ENCODE measurements at places on chromosomes 12 and 14.

DNA sequence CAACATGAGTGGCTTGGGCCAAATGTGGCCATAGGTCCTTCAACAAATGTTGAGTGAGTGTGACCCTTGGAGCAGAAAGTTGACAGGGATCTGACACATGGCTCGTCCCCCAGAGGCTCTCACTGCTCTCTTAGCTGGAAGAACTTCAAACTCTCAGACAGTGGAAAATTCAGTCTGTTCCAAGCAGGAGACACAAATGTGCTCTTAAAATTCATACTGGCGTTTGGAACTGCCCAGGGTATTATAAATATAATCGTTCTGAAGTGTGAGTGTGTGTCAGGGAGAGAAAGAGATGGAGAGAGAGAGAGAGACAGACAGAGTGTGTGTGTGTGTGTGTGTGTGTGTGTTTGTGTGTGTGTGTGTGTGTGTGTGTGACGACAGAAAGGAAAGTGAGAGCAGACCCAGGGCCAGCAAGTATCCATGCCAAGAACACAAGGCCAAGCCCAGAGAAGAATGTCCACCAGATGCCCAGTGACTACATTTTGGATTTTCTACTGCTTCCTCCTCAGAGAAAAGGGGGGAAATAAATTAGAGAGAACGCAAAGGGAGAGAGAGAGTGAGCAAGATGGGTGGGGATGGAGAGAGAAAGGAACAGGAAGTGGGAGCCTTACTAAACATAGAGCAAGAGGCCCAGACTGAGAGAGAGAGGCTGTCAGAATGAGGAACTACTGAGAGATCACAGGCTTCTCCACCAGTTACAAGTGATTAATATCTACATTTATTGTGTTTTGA, 193.6 kb upstream of the NUDT4 start:
- no peak for DNase-seq

DNA sequence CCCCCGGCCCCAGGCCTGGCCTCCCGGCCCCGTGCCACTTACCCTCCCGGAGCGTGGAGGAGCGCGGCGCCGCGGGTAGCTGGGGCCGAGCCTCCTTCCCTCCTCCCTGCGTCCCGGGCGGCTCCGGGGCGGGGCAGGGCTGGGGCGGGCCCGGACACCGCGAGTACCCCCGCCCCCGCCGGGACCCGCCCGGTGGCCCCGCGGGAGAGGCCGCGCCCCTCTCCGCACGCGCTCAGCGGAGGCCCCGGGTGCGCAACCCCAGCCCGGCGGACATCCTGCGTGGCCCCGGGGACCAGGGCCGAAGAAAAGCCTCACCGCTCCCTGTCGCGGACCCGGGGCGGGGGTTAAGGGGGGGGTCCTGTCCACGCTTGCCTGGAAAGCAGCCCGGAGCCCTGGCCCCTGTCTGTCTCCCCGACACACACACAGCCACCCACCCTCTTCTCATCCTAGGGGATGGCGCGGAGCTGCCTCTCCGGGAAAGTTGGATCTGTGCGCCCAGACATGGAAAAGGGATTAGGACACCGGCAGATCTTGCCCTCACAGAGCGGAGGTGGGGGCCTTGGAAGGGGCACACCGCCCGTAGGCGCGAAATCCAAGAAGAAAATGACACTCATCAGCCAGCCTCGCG, at the start of gene SYNE3:
Gene SYNE3, minus strand, starts transcription at position 97 of the 628 bp plus-strand sequence. CDS start 40,829 bp downstream, outside the sequence.
- DNase-seq, result peak; percentile 90

DNA sequence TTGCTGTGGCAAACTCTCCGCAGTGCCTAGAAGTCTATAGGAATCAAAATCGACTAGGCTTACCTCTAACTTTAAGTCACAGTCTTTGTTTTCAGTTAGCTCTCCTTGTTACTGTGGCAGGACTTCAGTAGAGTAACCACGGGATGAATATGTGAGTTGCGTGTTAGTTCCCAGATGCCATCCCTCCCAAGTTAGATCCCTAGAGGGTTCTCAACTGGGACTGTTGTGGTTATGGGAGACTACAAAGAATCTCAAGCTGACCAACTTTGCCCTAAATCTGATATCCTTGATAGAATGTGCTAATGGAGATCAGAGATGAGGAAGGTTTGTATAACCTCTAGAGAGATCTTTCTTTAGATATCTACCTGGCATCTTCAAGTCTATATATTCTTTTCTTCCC, 208.1 kb downstream of the AKAP6 start:
- no peak for DNase-seq

- peak; percentile 50 for DNase-seq
Measured at GRCh38 chr14:52950410-52950897, 396 bp downstream of the FERMT2 start.

DNA sequence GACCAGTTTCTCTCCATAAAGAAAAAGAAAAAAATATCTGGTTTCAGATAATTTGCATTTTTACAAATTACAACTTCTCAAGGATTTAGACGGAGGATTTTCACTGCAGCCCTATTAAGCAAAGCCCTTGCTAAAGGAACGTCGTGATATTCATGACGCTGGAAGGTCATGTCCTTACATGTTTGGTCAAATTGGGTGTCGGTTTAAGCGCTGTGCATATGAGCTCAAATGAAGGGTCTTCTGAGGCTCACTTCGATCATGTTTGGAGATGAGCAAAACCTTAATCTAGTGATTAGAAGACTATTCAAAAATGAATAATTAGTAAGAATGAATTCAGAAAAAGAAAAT, 67.3 kb upstream of the USP15 start:
- DNase-seq, result no peak

DNA sequence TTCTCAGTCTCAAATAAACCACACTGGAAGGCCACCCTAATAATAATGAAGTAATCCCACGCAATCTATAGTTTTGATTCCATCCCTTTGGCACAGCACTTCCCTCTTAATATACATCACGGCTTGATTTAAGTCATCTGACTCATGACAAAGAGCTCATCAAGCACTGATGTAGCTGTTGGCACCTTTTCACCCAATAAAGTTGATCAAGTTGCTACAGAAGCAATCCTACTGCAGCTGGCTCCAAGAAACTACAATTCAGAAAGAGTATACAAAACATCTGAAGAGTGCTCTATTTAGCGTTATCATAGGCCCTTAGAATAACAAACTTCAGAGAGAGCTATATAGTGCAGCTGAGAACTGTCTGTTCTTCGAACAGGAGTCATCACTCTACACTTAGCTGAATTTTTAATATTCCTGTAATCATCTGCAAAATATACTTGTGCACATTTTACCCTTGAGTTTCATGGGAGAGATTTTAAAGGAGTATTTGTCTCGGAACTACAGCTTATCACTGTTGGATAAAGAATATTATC, 94.9 kb downstream of the OSBPL8 start:
- no peak for DNase-seq

DNA sequence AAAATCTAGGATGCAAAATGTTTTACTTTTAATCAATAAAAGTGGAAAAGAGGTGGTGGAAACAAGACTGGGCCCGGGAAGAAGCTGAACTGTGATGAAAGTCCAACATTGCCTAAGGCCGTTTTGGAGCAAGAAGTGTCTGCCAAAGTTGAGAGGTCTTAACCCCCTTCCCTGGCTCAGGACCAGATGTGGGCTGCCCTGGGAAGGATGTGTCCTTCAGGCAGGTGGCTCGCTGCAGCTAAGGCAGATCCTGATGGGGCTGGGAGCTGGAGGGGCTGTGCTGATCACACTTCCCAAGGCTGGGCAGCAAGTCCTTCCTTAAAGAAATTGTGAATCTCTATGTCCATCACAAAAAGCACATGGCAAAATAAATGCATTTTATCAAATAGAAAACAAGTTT, 581.6 kb downstream of the GALC start:
- DNase-seq, result no peak

- peak; percentile 18 for DNase-seq
Measured at GRCh38 chr14:22303589-22304195, 285.3 kb downstream of the DAD1 start.

DNA sequence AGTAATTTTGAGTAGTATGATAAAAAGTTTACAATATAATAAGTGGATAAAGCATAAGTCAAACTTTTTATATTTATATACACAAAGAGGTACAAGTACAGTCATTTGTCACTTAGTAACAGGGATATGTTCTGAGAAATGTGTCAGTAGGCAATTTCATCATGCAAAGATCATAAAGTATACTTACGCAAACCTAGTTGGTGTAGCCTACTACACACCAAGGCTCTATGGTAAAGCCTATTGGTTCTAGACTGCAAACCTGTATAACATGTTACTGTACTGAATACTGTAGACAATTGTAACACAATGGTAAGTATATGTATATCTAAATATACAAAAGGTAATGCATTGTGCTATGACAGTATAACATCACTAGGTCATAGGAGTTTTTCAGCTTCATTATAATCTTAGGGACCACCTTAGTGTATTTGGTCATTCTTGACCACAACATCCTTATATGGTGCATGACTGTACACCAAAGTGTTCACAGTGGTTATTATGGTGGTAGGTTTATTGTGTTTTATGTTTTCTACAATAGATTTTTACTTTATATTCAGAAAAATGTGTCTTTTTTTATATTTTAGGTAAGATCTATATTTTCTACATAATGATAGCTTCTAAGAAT, 14.9 kb upstream of the SCFD1 start:
- no peak for DNase-seq

GRCh38 chr12:132806857-132807256, 21.8 kb downstream of the GOLGA3 start:
- no peak for DNase-seq

DNA sequence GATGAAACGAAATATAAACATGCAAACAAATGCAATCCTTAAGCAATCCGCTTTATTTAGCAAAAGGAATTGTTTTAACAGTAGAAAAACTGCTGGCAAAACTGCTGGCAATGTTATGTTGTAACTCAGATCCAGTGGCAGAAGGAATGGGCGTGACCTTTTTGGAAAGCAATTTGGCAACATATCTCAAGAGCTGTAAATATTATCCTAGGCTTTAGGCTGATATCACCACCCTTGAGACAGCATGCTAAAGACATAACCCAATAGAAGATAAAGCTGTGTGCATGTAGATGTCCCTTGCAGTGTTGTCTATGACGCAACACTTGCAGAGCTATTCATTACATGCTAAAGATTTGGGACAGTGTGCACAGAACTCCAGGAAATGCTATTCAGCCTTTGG, 138.5 kb downstream of the DICER1 start:
- no peak for DNase-seq

DNA sequence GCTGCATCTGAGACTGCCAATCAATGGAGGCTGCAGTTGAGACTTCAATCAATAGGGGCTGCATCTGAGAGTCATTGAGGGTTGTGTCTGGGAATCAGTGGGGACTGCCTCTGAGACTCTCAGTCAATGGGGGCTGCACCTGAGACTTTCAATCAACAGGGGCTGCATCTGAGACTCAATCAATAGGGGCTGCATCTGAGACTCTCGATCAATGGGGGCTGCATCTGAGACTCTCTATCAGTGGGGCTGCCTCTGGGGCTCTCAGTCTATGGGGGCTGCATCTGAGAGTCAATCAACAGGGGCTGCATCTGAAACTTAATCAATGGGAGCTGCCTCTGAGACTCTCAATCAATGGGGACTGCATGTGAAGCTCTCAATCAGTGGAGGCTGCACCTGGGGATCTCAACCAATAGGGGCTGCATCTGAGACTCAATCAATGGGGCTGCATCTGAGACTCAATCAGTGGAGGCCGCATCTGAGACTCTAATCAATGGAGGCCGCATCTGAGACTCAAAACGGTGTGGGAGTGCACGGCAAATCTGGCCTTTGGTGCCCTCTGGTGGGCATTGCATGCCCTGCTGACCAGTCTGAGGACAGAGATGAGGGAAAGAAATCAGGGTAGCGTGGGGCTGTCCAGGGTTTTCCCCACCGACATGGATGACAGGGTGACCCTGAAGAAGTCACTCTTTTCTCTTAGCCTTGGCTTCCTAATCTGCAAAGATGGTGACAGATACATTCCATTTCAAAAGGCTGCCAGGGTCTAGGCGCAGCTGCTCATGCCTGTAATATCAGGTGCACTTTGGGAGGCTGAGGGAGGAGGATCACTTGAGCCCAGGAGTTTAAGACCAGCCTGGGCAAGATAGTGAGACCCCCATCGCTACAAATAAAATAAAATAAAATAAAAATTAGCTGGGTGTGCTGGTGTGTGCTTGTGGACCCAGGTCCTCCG, 41.3 kb upstream of the EIF5 start:
- peak; percentile 87 for DNase-seq

DNA sequence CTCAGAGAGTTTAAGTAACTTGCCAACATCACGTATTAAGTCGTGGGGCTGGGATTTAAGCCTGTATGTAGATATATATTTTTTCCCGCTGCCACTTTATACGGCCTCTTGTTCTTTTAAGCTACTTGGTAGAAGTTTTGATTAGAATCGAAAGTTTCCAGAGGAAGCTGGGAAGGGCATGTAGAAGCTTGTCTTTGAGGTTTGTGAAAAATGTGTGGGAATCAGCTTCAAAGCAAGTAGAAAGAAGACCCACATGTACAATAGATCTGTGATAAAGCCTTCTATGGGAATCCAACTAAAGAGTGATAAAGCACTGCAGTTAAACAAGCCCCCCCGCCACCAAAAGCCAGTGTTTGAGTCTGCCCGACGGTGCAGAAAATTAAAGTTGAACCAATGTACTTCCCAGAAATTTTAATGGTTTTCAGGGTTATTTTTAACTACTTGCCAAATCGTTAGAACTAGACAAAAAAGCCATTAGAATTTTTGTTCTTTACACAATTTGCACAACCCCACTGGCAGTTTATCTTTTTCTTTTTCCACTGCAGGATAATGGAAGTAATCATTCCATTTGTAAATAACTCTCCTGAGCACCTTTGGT, 25.5 kb downstream of the SERPINA11 start:
- no peak for DNase-seq

Measured in AG08396 (cell line).